ENCODE measurements at places on chromosomes 11 and 22.

- no peak for DNase-seq
Measured at GRCh38 chr11:44267750-44268613, 42.0 kb downstream of the ALX4 start.

GRCh38 chr11:11622772-11623171, 967 bp upstream of the GALNT18 start:
- DNase-seq = no peak

- DNase-seq = no peak
Measured at GRCh38 chr11:79219186-79220045, 221.4 kb downstream of the TENM4 start.

- no peak for DNase-seq
Measured at GRCh38 chr11:70443773-70444030, 45.4 kb downstream of the CTTN start.

DNA sequence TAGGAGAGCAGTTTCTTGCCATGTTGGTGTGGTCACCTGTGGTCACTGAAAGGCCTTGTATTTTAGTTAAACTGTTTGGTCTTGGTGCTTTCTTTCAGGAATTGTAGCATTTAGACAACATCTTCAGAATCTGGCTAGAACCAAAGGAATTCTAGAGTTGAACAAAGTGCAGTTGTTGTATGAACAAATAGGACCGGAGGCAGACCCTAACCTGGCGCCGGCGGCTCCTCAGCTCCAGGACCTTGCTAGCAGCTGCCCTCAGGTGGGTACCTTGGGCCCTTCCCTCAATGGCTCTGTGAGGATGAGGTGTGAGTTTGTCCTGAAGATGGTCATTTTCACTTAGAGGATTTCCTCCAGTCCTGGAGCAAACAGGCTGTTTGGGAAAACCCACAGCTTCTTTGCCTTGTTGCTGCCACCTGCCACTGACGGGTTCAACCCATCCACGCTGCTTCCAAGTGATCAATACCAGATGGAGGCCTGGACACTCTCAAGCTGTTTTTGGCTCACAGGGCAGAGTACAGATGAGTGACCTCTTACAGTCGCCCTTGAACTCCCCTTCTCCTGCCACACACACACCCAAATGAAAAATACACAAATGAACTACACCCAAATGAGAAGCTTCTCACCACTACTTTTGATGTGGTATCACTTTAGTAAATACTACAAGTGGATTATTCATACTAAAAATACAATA, 45.2 kb downstream of the PPP2R1B start:
- no peak for DNase-seq

DNA sequence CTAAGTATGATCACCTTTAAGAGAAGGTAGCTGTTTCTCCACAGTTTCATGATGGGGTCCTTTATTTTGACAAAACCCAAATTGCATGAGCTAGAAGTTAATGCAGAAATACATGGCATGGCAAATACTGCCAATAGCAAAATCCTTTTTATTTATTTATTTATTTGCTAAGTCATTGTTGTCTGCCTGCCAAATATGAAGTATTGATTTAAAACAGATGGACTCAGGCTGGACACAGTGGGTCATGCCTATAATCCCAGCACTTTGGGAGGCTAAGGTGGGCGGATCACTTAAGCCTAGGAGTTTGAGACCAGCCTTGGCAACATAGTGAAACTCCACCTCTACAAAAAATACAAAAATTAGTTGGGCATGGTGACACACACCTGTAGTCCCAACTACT, 52.4 kb downstream of the LARGE2 start:
- DNase-seq = no peak

DNA sequence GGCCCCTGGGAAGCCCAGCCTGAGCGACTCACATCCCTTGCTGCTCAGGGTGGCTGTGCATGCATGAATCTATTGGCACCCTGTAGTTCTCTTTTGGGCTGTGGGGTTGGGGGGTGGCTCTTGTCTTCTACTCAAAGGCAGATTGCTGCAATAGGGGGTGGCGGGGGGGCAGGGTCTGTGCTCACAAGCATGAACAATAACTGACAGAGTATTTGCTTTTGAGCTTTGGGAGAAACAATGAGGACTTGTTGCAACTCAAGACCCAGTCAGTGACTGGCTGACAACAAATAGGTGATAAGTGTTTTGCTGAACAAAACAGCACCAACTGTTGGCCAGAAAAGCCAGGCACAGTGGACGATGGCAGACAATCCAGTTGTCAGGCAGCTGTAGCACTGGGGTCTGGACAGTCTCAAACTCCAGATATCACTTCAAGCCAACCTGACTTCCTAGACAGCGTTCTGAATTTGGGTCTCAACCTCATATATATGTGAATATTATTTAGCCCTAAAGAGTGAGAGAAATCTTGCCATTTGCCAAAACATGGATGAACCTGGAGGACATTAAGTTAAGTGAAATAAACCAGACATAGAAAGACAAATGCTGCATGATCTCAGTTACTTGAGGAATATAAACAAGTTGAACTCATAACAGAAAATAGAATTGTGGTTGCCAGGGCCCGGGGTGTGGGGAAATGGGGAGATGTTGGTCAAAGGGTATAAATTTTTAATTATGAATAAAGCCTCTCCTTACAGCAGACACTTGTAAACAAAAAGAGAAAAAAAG, 61.7 kb downstream of the ME3 start:
- no peak for DNase-seq

GRCh38 chr11:74611369-74611861, 19.0 kb downstream of the POLD3 start:
- DNase-seq = no peak

DNA sequence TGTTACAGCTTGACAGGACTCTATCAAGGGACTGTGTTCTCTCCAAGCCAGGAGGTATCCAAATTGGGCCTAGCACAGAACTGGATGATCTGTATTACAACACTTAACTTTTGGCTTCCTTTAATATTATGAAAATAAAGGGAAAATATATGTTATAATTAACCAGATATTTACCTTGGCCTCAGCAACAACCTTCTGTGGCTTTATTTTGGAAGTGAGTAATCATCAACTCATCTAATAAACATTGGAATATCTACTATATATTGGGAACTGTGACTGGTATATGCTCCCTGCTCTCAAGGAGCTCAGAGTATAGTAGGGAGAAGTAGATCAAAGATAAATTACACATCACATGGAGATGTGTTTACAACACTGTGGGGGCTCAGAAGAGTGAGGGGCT, 352.2 kb downstream of the METTL15 start:
- no peak for DNase-seq

DNA sequence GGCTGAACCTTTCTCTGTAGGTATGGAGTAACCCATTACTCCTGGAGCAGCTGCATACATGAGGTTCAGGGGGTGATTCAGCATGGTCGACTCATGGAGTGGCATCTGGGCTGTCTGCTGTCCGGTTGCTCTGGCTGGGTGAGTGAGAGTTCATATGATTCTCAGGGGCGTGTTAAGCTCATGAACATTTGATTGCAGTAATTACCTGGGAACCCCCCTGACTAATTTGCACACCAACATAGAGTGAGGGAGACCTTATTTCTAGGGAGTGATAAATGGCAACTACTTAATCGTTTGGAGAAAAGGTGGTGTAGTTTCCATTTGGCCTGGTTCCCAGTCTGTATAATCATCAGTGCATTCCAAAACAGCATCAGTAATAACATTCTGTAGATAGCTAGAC, 661.9 kb downstream of the ETS1 start:
- DNase-seq = no peak

- DNase-seq = no peak
Measured at GRCh38 chr22:24947881-24948280, 1.4 kb upstream of the LHFPL7 start.

- no peak for DNase-seq
Measured at GRCh38 chr11:93039531-93040240, 70.2 kb downstream of the MTNR1B start.

DNA sequence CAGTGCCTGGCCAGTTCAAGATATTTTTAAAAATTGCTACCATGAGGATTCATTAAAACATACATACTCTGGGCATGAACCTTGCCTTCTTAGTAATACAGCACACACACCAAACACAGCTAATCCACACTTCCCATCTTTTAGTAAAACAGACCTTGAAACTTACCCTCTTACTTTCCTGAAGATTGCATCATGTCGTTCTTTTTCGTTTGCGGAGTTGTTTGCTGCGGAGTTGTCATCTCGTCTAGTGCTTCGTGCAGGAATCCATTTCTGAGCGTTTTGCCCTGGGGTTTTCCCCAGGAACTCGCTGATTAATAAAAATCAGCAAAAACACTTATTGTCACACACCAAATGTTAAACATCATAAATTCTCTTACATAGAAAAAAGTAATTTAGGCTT, 3.0 kb downstream of the EIF4G2 start:
- no peak for DNase-seq

GRCh38 chr11:126155402-126156187, 55.9 kb downstream of the RPUSD4 start:
- DNase-seq = no peak

- no peak for DNase-seq
Measured at GRCh38 chr11:134630861-134631260, 218.8 kb upstream of the B3GAT1 start.

- DNase-seq = no peak
Measured at GRCh38 chr11:128392259-128392658, 195.1 kb downstream of the ETS1 start.

- no peak for DNase-seq
Measured at GRCh38 chr22:44437216-44438055, 60.6 kb downstream of the RTL6 start.

GRCh38 chr11:71992136-71992730, 6.5 kb upstream of the IL18BP start:
- no peak for DNase-seq

DNA sequence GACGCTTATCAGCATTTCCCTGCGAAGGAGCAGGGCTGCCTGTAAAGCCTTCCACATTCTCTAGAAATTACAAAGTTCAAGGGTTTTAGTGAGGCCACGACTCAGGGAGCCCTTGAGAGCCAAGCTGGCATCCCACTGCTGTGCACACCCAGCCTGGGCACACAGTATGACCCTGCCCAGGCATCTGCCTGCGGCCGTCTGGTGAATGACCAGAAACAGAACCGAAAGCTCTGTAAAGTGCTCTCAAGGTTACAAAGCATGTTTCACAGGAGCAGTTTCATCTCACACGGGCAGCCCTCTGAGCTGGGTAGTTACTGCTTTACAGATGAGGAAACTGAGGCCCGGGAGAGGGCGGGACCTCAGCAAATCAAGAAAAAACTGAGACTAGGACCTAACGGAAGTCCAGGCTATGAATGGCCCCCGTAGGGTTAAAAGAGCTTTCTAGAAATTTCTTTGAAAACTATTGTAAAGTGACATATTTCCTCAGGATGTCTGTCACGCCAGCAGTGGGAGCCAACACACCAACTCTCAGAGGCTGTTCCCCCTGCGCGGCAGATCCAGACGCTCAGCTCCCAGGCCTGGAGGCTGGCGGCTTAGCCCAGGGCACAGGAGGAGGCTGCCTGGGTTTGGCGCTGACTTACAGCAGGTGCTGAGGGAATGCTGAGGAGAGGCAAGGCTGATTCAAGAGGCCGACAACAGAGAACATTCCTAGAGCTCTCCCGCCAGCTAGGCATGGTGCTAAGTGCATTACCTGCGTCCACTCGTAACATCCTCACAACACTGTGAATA, 7.7 kb upstream of the TCF20 start:
- no peak for DNase-seq

GRCh38 chr22:43275545-43276317, 67.4 kb downstream of the SCUBE1 start:
- no peak for DNase-seq

Data from activated T-cell treated with anti-CD3 and anti-CD28 coated beads for 24 hours (primary cell).